Thymus (tissue), 14 donors: ENCODE measurements at places on chromosomes 1 and 21. TPM values are rescaled to one million over a fixed set of nuclear protein-coding genes. Genes with fewer than 3 reads are reported as not detected.
A peak's percentile ranks its signal among the peaks of the same experiment; 100 is the strongest.

The HSD3B2 gene
- total RNA-seq = 0.42 TPM

GRCh38 chr1:55217226-55217986 lies 2.2 kb upstream of the USP24 start:
- peak; percentile 61 for DNase-seq

DNA sequence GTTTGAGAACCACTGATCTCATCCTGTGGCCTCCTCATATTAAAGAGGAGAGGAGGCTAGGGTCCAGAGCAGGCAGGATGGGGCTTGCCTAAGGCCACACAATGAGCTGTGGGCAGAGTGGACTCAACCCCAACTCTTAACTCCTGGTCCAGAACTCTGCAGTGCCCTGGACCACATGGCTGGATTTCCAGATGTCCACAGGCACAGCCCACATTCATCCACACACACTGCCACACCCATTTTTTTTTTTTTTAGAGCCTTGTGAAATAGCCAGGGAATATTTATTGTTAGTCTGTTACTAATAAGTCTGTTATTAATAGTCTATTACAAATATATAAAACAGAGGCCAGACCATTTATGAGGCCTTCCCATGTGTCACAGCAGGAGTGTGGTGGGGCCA lies 192.2 kb downstream of the TRABD2B start:
- DNase-seq = no peak

GRCh38 chr21:33208534-33208933 lies 21.2 kb upstream of the IFNAR2 start:
- no peak for DNase-seq

- no peak for DNase-seq
Measured at GRCh38 chr1:183223467-183223866, 37.4 kb downstream of the LAMC2 start.
